ENCODE measurements at places on chromosomes 13 and 19.

DNA sequence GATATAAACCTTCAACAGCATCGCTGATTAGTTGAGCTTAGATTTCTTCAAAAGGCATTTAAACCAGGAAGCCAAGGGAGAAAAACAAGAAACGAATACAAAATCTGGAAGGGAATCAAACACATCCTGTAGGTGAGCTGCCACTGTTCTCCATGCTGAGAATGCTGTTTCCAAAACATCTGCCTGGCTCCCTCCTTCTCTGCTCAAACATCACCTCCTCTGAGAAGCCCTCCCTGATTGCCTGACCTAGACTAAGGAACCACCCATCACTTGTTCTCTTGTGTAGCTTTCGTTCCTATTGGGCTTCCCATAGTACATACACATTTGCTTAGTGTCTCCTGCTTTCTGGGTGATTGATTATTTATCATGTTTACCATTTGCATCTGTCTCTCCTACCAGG is 152.7 kb downstream of the CACNA1A start:
- DNase-seq: no peak

GRCh38 chr19:38060331-38060730 is 153.3 kb downstream of the SIPA1L3 start:
- no peak for DNase-seq

DNA sequence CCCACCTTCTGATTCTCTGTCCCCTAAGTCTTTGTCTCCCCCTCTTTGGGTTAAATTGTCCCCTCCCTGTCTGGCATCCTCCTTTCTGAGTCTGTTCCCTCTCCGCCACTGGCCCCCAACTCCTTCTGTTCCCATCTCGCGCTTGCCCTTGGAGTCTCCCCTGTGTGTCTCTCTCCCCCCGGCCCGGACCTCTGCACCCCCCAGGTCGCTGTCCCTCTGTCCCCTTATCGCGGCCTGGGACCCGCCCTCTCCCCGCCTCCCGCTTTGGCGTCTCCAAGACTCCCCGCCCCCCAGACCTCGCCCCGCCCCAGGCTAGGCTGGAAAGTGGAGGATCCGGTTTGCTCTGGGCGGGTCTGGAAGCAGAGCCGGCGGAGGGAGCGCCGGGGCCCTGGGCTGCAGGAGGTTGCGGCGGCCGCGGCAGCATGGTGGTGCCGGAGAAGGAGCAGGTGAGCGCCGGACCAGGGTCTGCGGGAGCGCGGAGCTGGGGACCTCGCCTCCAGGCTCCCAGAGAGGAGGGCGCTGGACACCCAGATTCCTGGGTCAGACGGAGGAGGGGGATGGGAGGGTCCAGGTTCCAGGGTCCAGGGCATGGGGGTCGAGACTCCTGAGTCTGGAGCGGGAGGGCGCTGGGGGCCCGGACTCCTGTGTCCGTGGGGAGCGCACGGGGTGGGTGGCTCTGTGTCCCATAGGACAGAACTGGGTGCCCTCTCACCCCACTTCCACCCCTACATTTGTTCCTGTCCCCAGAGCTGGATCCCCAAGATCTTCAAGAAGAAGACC is at the start of gene TRPM4:
TRPM4 (plus strand) TSS at position 348 of the 780 bp plus-strand sequence; CDS start at position 423, 75 bp downstream.
- no peak for DNase-seq

GRCh38 chr13:101307181-101307701 is 109.1 kb downstream of the NALCN start:
- DNase-seq: peak; percentile 47

GRCh38 chr13:107770541-107770940 is 444.8 kb downstream of the LIG4 start:
- DNase-seq: no peak

GRCh38 chr19:45508417-45508860 is 1.2 kb downstream of the VASP start:
- DNase-seq: no peak

GRCh38 chr19:7925171-7925851 is 624 bp downstream of the CTXN1 start:
- DNase-seq: no peak

- DNase-seq: no peak
Observed at GRCh38 chr19:345320-345879, 804 bp upstream of the MIER2 start.

- no peak for DNase-seq
Observed at GRCh38 chr13:23622985-23623384, 52.8 kb downstream of the TNFRSF19 start.

DNA sequence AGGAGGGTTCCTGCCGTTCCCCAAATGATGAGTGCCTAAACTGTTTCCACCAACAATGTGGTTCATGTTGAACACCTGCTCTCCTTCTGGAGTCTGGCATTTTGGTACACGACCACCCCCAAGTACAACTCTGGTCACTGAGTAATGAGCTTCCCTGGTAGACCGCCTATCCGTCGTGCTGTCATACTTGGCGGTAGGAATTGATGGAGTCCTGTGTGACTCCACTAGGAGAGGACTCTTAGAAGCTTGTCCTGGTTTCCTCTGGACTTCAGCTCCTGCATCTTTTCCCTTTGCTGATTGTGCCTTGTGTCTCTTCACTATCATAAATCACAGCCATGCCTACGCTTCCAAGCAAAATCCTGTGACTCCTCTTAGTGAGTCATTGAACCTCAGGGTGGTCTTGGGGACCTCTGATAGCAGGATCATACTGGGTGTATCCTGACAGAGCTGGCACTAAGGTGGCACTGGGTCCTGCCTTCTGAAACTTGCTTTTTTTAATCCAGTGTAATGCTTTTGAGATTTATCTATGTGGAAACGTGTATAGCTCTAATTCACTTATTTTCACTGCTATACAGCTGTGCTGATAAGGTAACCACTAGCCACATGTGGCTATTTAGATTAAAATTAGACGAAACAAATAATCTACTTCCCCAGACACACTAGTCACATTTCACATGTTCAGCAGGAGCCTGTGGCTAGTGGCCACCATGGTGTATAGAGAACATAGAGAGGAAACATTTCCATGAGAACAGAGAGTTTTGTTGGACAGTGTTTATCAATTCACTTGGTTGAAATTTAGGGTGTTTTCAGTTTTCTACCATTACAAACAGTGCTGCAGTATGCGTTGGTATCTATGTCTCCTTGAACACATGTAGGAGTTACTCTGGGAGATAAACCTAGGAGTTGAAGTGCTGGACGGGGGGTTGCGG is 6.1 kb upstream of the ASF1B start:
- DNase-seq: no peak

DNA sequence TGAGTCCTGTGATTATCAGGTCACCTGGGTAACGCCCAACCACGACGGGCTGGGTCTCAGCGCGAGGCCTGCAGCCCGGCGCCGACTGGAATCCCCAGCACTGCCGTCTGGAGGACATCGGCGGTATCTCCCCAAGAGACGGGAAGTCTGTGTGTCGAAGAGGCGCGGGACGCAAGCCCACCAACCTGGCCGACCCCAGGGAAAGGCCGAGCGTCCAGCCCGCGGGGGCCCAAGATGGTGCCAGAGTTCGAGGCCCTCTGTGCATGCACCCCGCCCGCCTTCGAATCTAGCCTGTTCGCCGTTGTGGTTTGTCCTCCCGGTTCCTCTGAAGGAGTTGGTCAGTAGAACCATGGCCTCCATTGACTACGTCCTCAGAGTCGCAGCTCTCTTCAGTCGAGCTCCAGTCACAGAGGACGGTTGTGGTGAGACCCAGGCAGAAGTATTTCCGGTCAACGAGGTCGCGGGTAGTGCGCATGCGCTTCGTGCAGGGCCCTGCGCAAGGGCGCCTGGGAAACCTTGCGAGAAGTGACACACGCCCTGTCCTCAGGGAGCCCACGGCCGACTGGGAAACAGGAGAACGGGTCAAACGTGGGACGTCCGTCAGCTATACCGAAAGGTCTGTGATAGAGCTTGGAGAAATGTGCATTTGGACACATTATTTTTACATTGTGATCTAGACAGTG is 24.1 kb upstream of the PEG3 start:
- no peak for DNase-seq

- DNase-seq: no peak
Observed at GRCh38 chr13:103403148-103403740, 337.0 kb upstream of the SLC10A2 start.

- no peak for DNase-seq
Observed at GRCh38 chr19:17703824-17704463, 15.3 kb upstream of the MAP1S start.

GRCh38 chr19:12828494-12828893 is 5.9 kb downstream of the RTBDN start:
- no peak for DNase-seq

DNA sequence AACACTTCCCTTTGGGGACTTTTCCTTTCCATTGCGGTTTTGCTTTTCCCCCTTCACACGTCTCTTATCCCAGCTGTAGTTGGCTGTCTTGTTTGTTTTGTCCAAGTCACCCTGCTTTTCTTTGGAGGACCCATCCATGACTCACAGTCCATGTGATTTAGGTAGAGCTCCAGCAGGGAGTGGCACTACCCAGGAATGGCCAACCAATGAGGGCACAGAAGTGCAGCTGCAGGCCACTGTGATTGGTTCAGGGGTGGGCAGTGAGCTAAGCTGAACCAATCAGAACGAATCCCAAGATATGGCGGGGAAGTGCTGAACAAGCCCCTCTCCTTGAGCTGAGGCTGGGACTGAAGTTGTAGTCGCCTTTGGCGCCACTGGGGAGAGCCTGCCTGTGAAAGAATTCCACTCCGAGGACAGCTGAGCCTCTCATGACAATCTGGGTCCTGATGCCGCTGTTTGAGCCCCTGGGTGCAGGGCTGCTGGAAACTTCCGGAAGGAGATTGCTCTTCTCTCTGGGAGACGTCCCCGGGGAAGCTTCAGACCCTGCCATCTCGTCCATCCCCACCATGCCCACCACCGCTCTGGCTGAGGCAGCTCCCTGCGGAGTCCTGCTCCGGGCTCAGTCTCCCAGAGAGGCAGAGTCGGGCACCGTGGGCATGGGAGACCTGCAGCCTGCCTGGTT is 62.9 kb upstream of the URI1 start:
- no peak for DNase-seq

DNA sequence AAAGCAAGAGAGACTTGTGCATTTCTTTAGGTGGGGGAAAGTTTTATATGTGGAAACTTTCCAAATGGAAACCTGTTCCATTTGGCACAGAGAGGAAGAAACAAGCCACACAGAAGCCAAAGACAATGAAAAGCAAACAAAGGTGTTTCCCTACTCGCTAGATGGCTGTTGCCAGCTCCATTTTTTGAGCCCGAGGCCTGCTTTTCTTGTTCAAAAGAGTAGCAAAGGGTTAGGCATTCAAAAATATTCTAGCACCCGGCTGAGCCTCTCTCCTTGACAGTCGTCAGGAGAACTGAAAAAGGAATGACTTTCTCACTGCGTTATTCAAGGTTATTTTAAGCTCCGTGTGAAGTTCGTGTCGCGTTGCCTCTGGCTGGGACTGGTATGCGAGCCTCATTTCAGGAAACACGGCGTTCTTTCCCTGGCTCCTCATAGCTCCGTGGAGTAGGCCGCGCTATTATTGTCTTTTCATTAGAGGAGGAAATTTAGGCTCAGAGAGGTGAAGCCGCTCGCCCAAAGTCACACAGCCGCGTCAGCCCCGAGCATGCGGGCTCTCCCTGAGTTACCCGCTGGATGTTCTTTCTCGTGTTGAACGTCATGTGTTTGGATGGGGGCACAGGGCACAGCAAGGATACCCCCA is 7.6 kb downstream of the TRPM4 start:
- DNase-seq: no peak

- no peak for DNase-seq
Observed at GRCh38 chr19:4233282-4233853, 4.0 kb downstream of the EBI3 start.

GRCh38 chr13:25291691-25292090 is 4.4 kb upstream of the MTMR6 start:
- DNase-seq: no peak

GRCh38 chr19:34189199-34189916 is 17.1 kb downstream of the LSM14A start:
- no peak for DNase-seq

GRCh38 chr19:30593975-30594745 is 222.0 kb downstream of the ZNF536 start:
- no peak for DNase-seq

GRCh38 chr19:10854350-10855089 is 6.3 kb downstream of the C19orf38 start:
- no peak for DNase-seq

- DNase-seq: no peak
Observed at GRCh38 chr13:24124789-24125476, 35.6 kb upstream of the SPATA13 start.

GRCh38 chr19:36151144-36152018 is 866 bp downstream of the COX7A1 start:
- no peak for DNase-seq

DNA sequence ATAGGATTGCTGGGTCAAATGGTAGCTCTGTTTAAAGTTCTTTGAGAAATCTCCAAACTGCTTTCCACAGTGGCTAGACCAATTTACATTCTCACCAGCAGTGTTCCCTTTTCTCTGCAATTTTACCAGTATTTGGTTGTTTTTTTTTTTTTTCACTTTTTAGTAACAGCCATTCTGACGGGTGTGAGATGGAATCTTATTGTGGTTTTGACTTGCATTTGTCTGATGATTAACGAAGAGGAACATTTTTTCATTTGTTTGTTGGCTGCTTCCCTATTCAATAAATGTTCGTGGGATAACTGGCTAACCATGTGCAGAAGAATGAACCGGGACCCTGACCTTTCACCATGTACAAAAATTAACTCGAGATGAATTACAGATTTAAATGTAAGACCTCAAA is 31.2 kb downstream of the CYP4F2 start:
- no peak for DNase-seq

- DNase-seq: no peak
Observed at GRCh38 chr13:95896301-95896700, 156.9 kb downstream of the UGGT2 start.

- no peak for DNase-seq
Observed at GRCh38 chr13:45388664-45389063, 29.5 kb downstream of the SLC25A30 start.

Measured in AG09319 (cell line).